Colonic mucosa (tissue), 4 donors: ENCODE measurements at places on chromosomes 3 and 15.

DNA sequence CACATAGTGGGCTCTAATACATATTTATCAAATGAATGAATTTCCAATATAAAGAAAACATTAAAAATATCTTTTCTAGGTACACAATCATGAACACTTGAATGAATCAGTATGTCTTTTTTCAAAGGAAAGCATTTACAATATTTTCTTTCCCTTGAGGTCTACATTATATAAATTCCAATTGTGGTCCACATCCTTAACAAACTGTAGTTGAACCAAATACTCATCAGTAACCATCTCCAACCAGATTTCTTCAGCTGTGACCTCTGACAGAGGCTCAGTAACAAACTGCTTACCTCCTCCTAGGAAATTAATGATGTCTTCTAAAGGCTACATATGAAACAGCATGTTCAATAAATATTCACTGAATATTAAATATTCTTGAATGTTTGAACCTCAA, 58.8 kb downstream of the CFAP20DC start:
- no peak for DNase-seq

- no peak for DNase-seq
Measured at GRCh38 chr15:46420990-46421389, 786.2 kb downstream of the SQOR start.

DNA sequence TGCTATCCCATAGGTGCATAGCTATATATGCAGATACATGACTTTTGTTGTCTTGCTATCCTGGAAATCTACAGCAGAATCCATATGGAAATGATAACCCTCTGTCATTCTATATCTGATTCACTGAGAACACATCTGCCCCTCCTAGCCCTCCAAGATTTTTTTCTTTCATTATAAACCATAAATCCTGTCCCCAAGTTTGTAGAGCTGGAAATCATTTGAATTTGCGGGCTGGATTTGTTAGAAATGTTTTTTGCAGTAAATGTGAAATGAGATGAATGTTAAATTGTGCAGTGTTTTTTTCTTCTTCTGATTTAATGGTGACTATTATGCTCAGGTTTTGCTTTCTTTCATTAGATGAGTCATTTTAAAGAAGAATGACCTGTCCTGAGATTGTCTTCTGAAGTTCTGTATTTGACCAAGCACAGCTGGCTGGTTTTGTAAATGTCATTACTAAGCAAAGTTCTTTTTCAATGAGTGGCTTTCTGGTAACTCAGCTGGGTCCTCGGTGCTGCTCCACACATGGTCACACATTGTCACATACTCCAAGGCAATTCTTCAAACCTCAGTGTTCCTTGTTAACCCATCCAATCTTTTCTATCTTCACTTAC, 25.3 kb upstream of the ABHD17C start:
- no peak for DNase-seq

GRCh38 chr3:121698476-121698875, 37.8 kb upstream of the HCLS1 start:
- no peak for DNase-seq

- DNase-seq = no peak
Measured at GRCh38 chr3:54862526-54862925, 65.3 kb downstream of the LRTM1 start.

DNA sequence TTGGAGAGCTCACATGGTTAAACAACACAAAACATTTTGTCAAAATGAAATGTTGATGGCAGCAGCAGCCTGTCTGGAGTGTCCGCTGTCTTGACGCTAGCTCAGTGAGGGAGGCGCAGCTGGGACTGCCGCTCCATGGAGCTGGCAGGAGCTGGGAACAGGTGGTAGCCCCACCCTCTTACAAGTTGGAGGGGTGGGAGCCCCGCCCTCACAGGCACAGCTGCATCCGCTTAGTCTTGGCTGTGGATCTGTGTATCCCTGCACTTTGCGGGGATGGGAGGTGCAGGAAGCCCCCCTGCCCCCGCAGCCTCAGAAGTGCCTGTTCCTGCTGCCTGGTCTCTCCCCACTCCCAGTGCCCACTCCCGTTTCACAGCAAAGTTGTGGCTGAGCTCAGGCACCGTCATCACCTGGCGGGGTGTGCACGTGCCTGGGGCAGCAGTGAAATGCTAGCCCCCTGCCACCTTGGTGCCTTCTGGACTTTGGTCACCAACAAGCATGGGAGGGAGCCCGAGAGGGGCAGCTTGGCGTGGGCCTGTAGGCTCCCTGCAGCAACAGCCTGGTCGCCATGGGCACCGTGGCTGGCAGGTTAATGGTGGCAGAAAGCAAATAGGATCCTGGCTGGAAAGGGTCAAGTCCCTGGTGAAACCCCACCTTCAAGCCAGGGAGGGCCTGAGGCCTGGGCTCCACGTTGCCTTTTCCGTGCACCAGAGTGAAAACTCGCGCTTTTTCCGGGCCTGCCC, 53.8 kb upstream of the CADM2 start:
- DNase-seq = no peak

DNA sequence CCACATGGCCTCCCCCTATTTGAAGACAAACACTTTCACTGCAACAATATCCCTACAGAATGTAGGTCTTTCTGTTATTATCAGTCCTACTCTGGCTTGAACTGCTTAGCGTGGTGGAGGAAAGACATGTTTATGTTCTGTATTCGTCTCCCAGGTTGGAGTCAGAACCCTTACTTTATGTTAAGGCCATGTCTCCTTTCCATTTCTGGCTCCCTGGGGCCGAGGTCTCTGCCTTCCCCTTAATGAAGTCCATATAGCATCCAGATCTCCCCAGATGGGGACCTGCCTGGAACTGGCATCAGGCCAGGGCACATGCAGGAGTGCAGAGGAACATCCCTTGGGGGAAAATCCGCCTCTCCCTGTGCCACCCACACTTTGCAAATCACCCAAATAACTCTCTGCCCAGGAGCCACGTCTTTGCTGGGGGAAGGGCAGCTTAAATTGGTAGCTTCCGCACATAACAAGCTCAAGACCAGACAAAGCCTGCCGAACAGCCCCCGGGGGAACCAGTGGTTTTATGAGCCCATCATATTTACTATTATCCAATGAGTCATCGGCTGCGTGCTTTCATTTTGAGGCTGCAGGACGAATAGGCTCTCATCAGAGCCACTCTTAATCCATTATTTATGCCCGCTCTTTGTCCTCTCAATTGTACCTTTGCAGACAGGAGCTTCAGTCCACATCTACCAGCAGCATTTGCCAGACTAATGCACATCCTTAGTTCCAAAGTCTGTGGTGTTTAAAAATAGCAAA, 237.0 kb downstream of the UACA start:
- peak; percentile 48 for DNase-seq

DNA sequence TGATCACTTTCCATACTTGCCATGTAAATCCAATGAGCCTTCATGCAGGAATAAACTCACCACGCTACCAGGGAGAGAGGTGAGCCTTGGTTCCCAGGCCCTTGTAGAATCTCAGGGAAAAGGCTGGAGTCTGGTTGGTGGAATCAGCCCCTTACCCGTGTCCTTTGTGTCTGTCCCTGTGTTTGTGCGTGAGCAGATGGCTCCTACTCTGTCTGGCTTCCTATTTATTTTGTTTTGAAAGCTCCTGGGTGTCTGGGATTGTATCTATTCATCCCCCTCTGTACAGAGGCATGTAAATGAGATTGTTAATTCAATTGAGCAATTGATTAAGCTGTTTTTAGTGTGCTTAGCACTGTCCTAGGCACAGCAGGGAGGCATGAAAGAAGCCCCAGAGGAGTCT, 278.1 kb downstream of the THSD4 start:
- DNase-seq = no peak

- DNase-seq = peak; percentile 65
Measured at GRCh38 chr15:58440158-58440910, 8.5 kb downstream of the LIPC start.

GRCh38 chr15:52980446-52980845, 190.3 kb upstream of the ONECUT1 start:
- DNase-seq = no peak

DNA sequence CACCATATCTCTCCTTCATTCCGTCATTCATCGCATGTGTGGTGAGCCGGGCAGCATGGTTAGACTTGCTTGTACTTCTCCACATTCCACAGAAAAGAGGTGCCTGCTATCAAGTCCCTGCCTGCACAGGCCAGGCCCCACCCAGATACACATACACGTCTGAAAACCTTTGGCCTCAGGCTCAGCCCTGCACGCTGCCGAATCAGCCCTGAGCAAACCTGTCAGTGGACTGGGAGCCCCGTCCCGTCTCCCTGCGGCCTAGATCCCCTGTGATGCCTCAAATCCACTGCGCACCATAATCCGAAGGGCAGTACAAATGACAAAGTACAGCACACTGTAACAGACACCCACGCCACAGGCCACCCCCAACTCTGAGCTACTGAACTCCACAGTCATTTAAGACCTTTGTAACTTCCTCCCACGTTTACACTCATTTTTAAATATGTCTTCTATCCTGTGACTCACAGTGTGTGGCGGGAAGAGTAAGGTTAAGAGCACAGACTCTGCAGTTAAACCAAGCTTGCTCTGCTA, 67.1 kb downstream of the MB21D2 start:
- peak; percentile 76 for DNase-seq

GRCh38 chr3:71690341-71690841, 34.8 kb downstream of the EIF4E3 start:
- DNase-seq = no peak

DNA sequence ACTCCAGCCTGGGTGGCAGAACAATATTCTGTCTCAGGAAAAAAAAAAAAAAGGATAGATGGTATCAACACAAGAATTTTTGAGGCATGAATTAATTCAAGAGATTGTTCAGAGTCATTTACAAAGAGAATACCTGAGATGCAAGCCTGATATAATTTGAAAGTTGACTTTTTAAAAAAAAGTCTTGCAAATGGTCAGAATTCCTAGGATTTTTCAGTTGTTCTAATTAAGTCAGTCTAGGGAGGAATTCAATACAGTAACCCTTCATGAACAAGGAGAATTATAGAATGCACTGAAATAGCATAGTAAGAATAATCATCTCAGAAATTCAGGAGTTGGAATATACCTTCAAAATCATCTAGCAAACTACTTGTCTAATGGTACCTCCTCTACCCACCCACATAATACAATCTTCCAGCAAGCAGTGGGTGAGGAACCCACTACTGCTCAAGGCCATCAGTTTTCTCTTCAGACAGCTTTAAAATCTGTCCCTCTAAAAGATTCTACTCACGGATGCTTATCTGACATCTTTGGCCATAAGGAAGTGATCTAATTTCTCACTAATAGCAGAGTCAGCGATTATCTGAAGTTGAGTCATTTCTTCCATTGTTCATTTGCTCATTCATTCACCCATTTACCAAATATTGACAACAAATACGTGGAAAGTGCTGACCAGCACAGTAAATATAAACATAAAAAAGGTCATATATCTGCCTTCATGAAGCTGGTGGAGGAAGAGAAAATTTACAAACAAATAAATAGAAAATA, 159.6 kb downstream of the GREM1 start:
- DNase-seq = no peak

DNA sequence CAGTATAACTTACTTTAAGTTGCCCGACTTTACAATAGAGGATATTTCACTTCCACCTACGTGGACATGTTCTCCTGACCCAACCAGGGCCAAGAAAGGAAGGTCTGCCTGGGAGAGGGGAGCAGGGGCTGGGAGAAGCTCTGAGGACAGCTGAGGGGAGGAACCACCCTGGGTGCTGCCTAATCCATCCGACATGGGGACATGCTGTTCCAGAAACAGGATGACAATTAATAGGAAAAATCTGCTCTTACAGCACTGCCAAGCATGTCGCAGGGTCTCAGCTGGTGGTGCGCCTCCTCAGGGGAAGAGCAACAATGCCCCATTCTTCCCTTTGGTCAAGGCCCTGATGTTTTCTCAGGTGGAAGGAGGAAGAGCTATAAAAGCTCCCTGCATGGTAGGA, 132.3 kb downstream of the NTRK3 start:
- no peak for DNase-seq

DNA sequence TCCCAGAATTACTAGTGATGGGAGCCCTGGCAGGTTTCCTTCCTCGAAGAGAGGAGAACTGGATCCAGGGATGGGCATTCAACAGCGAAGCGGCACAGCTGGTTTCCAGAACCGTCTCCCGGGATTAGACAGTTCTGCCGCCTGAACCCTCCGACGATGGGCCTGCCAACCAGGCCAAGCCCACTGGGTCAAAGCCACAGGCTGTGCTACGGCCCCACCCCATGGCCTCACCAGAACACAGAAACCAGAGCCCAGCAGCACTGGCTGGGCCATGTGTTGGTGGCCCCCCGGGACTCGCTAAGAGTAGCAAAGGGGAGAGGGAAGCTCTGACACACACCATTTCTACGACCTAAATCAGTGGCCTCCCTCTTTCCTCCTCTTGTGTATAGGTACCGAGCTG, 2.2 kb downstream of the C15orf62 start:
- no peak for DNase-seq

- DNase-seq = no peak
Measured at GRCh38 chr3:194386648-194387047, 12.4 kb downstream of the GP5 start.

- no peak for DNase-seq
Measured at GRCh38 chr3:40939741-40940130, 259.6 kb upstream of the CTNNB1 start.

GRCh38 chr3:156174229-156174847, 54.0 kb downstream of the KCNAB1 start:
- DNase-seq = no peak

DNA sequence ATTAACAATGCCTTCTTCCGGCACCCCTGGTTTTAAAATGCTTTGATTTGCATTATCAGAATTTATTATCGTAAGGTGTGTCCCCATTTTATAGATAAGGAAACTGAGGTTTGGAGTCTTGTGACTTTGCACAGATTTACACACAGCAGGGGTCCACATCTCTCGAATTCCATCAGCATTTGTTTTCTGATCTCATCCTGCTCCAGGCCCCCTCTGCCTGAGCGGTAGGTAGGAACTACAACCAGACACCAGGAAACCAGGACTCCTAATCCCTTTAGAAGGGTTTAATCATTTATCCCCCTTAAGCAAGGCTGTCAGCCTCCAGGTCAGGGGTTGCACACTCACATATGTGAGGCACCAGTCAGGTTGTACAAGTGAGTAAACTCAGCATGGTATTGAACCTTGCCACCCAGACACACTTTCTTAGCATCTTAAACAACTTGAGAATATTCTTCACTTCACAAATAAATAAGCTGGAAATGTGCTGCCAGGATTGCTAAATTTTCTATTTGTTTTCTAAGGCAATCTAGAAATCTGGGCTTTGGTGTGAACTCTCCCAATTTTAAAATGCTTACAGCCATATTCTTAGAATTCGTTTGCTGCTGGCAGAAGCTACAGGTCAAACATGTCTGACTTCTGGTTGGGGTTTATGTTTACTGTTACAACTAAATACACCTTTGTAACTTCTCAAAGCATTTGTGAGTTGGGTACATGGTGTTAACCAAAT, 31.7 kb upstream of the CMTM7 start:
- DNase-seq = no peak

DNA sequence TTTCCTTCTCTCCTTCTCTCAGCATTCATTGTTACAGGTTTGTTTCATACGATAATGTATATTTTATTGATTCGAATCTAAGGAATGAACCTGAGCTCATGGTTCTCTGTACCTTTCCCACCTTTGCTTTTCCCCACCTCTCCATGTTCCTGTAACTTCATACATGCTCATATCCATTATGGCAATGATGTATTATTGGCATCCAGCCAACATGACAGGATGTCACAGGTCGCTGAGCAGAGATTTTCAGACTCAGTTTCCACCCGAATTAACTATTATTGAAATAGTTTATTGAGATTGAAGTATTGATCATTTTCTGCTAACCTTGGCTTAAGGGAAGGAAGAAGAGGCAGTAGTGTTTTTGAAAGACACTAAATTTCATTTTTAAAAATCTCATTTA, 64.8 kb downstream of the MAP2K5 start:
- DNase-seq = no peak
